Fibroblast of lung (primary cell): ENCODE measurements at places on chromosomes 6 and 20.

DNA sequence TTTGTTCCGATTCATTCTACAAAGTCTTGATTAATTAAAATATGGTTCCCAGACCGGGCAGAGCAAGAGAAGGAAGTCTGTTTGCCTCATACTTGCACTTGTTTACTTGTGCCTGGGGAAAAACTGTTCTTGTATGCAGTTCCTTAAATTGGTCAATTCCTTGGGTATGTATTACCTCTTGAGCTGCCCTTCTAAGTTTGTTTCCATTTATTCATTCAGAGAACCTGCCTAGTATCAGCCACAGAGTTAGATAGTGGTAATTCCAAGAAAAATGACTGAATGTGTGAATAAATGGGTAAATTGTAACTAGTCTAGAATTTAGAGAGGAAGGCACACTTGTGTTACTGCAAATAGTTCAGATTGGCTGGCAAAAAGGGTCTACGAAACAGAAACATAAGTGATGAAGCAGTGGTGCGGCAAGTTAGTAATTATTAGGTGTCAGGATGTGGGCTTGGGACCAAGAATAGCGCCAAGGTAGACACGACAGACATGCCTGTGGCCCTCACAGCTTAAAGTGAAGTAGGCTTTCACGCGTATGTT lies 525 bp upstream of the MAK start:
- DNase-seq, result no peak

- peak; percentile 30 for DNase-seq
Observed at GRCh38 chr20:48681201-48681872, 146.5 kb downstream of the PREX1 start.

DNA sequence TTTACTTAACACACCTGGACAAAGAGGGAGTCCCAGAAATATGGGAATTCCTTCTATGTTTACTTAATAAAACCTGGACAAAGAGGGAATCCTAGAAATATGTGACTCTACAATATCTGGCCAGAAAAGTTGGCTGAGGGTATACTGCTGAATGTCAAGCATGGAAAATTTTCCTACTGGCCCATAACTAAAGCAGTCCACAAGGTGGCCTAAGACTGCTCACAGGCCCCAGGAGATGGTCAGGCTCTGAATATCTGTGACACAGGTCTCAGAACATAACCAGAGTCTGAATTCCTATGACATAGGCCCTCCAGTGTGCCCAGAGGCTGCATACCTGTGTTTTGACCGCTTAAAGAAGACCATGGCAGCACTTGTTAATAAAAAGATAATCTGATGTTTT lies 578.2 kb upstream of the NRSN1 start:
- DNase-seq, result no peak

DNA sequence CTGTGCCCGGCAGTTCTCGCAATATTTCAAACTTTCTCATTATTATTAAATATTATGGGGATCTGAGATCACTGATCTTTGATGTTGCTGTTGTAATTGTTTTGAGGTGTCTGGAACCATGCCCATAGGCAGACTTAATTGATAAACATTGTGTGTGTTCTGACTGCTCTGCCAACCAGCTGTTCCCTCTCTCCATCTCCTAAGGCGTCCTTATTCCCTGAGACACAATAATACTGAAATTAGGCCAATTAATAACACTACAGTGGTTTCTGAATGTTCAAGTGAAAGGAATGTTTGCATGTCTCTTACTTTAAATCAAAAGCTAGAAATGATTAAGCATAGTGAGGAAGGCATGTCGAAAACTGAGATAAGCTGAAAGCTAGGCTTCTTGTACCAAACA lies 7.6 kb downstream of the MAPK14 start:
- DNase-seq, result peak; percentile 79

DNA sequence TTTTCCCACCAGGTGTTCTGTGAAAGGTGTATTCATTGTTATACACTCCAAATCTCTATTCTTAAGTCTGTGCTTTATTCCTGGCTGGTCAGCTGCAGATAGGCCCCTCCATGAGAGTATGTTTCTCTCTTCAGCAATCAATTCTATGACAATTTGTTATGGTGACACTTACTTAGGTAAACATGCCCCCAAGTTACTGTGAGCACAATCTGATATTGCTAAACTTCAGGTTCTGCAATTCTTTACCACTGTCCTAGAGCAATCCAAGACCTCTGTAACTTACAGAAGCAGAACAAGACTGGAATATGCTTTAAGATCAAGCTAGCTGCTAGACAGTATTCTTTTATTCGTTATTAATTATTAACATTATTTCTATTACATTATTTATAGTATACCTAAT lies 391.9 kb downstream of the FRK start:
- DNase-seq, result no peak

DNA sequence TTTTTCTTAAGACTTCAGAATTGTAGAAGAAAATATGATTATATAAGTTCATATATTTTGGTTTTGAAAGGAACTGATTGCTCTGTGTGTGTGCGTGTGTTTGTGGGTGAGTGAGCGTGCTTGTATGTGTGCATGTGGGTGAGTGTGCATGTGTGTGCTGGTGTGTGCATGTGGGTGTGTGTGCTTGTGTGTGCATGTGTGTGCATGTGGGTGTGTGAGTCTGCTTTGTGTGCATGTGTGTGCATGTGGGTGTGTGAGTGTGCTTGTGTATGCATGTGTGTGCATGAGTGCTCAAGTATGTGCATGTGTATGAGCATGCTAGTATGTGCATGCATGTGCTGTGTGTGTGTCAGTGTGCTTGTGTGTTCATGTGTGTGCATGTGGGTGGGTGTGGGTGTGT lies 238.5 kb downstream of the CDC5L start:
- no peak for DNase-seq

GRCh38 chr20:35908007-35908406 lies 46.3 kb downstream of the SCAND1 start:
- no peak for DNase-seq

- peak; percentile 62 for DNase-seq
Observed at GRCh38 chr6:55212156-55212555, 37.8 kb downstream of the HCRTR2 start.

GRCh38 chr6:128131566-128131965 lies 230.7 kb upstream of the THEMIS start:
- DNase-seq, result peak; percentile 63

- no peak for DNase-seq
Observed at GRCh38 chr6:150492941-150493340, 106.7 kb upstream of the PLEKHG1 start.

- DNase-seq, result no peak
Observed at GRCh38 chr6:146345598-146345997, 198.0 kb upstream of the RAB32 start.

- no peak for DNase-seq
Observed at GRCh38 chr20:64158346-64159285, 5.6 kb upstream of the MYT1 start.

DNA sequence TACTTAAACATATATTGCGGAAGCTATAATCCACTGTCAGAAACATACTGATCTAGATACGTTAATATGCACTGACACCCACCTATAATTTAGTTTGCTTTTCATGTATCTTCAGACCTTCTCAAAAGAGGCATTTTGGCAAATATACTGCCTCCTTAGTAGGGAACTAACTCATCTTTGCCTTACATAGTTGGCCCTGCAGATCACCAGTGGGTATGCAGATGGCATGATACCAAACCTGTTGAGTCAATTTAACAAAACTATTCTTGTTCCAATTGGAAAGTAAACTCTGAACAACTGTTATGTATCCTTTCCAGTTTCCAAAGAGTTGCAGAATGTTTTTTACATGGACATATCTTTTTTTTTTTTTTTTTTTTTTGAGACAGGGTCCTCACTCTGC lies 35.6 kb upstream of the TBC1D20 start:
- DNase-seq, result no peak

- no peak for DNase-seq
Observed at GRCh38 chr6:170346649-170347048, 40.1 kb downstream of the FAM120B start.

DNA sequence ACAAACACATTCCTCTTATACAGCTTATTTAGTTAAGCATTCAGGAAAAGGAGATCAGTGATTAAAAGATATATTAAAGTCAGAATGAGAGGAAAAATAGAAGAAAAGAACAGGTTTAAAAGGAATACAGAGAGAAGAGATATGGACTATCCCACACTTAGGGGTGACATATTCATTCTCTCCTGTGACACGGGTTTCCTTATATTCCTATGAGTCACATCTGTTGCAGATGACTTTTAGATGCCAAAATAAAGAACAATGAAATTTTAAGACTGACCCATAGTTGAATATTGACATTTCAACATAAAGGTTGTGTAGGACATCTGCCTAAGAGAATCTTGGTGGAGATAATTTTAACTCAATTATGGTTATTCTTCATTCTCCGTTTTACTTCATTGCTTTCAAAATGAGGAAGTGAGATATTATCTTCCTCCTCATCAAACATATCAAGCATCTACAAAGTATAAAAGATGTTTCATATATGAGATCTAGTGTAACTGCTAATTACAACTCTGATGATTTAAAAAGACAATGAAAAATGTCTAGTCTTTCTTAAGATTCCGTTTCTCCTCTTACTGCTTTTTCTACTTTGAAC lies 1336.7 kb upstream of the CITED2 start:
- DNase-seq, result no peak
